Stimulated activated CD4-positive, alpha-beta T cell treated with anti-CD3 and anti-CD28 coated beads, Interleukin-12 subunit alpha, Interleukin-12 subunit beta, amount 100 ng/mL, for 24 hours (primary cell): ENCODE measurements at places on chromosomes 7 and 10.

DNA sequence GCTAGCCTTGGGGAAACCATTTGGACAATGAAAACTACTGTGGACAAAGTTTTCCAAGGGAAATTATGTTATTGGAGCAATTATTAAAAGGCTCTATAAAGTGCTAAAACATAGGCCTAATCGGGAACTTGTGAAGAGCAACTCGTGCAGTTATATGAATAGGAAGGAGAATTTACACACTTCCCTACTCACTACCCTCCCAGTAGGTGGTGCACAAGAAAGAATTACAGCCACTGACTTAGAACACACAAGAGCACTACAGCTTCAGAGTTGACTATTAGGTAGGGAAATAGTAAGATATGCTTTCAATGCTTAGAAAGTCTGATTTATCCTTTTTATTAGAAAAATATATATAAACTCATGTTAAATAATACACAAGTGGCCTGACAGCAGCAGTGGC lies 47.2 kb downstream of the GSAP start:
- no peak for DNase-seq

DNA sequence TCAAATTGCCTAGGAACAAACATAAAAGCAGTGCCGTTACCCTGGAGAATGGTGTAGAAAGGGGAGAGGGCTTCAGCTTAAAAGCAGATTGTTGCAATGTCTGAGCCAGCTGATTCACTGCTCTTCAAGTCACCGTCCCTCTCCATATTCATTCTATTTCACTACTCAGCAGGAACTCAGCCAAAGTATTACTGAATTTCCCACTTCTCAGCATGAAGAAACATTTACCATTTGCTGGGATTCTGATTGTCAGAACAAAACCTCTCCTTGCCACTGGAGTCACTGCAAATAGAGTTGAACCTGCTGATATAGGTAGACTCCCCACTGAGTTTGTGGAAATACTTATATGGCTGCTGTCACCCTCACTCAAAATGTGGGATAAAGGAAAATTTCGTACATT lies 71.7 kb downstream of the PPP1R17 start:
- DNase-seq, result no peak

DNA sequence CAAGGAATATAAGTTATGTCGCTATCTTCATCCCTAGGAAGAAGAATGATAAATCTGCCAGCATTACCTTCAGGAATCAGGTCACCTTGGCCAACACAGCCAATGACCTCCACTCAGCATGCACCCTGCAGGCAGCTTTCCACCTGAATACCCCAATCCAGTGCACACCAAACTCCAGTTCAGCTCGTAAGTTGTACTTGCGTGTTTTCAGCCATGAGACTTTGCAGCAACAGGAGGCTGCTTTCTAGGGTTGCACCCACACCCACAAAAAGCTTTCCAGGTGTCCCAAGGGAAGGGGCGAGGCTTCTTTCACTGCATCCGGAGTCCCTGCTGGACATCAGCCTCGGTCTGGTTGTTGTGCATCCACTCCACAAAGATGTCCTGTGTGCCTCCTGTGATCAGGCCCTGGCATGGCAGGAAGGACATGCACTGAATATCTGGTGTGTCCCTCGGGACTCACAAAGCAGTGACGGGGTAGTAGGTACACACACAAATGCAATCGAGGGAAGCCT lies 282.9 kb downstream of the GRID1 start:
- no peak for DNase-seq

GRCh38 chr10:20034732-20035131 lies 218.5 kb downstream of the PLXDC2 start:
- no peak for DNase-seq

DNA sequence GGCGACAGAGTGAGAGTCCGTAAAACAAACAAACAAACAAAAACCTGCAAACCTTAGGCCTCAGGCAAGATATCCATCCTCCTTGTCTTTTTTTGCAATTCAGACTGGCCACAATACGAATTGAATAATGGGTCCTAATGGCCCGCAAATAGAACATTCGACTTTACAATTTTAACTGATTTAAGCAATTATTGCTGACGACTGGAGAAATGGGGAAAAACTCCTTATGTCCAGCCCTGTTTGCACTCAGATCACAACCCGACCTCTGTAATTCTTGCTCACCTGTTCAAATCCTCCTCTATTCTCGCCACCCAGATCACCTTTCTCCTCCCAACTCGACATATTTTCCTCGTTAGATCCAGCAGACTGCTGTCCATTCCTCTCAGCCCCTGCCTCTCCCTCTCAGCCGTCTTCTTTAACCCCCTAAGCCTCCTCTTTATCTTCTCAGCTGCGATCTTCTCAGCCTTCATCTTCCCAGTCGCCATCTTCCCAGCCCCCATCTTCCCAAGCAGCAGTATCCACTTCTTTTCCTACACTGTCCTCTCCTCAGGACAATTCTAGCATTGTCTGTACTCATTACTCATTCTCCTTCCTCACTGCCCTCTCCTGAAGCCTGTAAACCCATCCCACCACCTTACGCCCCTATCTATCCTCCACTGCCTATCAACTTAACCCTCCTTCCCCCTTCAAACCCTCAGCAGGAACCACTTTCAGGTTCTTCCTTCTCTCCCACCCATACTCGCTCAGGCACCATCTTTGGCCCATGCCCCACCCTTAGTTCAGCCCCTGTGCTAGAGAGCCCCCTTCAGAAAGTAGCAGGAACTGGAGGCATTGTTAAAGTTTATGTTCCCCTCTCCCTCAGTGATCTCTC lies 61.8 kb downstream of the LRRC17 start:
- DNase-seq, result no peak

DNA sequence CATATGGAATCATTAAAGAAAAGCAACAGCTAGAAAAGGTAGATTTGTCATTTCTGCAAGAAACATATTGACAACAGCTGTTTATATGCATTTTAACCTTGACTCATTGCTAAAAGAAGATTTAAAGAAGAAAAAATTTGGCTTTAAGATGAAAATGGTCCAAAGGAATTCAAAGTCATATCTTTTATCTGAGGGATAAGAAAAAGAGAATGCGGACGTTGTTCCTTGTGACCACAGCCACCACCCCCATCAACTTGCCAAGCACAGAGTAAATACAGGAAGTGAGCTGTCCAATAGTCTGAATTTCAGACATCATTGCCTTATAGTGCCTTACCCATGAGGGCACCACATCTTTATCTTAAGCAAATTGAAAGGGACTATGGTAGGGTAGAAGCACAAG lies 7.3 kb upstream of the CRPPA start:
- DNase-seq, result no peak

GRCh38 chr7:20260223-20260622 lies 43.0 kb upstream of the MACC1 start:
- no peak for DNase-seq

GRCh38 chr7:95501261-95501832 lies 15.6 kb downstream of the ASB4 start:
- DNase-seq, result no peak

DNA sequence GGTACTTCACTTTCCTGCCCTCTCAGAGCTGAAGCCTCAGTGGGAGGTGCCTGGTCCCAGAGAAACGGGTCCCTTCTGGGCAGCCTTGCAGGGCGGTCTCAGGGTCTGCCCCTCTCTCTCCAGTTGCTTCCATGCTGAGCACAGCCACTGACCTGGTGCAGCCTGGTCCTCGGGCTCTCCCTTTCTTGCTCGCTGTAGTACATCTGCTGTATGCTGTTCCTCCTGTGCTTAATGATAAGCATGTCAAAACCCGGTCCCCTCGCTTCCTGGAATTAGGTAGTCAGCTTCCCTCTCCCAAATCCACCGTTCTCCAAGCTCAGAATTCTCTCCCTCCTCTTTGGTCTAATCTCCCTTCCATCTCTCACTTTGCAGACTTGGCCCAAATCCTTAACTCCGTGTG lies 11.0 kb upstream of the HPS1 start:
- DNase-seq, result no peak

GRCh38 chr7:22676385-22676784 lies 50.6 kb upstream of the IL6 start:
- DNase-seq, result no peak

DNA sequence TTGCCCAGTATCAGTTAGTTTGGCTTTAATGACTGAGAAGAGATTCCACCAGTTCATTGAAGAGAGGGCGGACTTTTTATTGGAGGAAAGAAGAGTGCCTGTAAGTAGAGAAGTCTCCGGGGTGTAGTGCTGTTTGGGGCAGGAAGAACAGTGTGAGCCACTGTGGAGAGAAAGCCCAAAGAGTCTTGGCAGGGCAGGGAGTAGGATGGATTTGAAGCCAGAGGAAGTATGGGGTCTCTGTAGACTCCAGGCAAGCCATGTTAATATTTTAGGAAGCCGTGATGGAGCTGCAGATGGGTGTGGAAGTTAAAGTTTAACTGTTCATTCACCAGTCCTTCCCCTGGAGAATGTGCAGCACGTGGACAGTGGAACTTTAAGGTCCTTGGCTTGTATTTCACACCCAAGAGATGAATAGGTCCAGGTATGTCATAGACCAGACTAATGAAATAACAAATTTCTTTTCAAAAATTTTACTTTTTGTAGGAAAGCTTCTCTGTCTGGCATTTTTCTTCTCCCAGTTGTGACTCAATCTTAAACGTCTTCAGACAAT lies 54.1 kb downstream of the TCF7L2 start:
- no peak for DNase-seq

DNA sequence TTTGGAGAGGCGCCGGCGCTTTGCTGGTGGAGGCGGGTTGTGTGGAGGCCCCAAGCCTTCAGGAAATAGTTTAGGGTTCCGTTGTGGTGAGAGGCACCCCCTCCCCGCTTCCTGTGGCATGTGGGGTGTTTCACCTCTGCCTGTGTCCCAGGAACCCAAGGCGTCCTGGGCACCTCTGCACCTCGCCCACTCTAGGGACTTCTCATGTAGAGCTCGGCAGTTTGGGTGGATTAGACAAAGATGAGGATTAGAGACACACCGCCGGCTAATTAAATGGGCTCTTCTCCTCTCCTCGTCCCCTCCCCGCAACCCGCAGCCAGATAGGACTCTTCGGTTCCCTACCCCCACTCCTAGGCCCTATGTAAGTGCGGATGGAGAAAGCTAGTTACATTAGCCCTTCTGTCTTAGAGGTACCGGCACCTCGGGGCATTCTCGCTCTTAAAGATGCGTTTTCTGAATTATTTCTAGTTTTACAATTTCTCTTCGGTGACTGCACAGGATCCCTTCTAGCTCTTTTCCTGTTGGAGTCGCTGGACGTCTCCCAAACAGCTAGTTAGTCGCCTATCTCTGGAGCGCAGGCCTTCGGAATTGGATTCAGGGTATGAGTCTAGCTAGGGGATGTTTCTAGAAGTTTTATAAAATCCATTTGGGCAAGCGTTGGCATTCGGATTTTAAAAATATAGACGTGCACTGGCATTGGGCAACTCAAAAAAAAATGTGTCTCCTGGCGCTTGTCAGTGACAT lies 7.8 kb downstream of the PTF1A start:
- no peak for DNase-seq

DNA sequence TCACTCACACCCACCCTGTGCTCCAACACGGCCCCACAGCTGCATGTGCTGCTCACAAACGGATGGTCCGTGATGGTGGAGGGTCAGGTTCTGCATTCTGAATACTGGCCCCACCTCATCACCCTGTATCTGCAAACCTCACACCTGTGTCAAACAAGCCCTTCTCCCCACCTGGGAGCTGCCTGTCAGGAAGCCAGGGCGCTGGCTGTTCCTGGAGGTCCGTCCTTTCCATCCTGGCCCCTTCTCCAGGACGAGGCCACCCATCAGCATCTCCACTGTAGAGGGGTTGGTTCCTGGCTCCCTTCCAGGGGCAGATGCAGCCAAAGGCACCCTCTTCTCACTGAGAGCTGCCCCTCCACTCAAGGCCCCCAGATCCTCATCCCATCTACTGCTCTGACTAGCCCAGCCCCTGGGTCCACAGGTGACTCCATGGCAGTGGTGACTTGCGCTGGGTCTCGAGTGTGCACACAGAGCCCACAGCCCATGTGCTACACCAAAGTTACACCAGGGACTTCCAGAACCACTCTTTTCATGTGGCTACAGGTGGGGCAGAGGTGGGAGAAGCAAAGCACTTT lies 229.4 kb downstream of the TNS3 start:
- DNase-seq, result no peak

- DNase-seq, result no peak
Observed at GRCh38 chr7:40793132-40793531, 658.3 kb downstream of the SUGCT start.

GRCh38 chr10:95502377-95502776 lies 58.8 kb downstream of the SORBS1 start:
- no peak for DNase-seq

- no peak for DNase-seq
Observed at GRCh38 chr7:105699568-105700236, 118.4 kb upstream of the EFCAB10 start.

GRCh38 chr7:78939669-78940068 lies 513.8 kb downstream of the MAGI2 start:
- DNase-seq, result no peak

DNA sequence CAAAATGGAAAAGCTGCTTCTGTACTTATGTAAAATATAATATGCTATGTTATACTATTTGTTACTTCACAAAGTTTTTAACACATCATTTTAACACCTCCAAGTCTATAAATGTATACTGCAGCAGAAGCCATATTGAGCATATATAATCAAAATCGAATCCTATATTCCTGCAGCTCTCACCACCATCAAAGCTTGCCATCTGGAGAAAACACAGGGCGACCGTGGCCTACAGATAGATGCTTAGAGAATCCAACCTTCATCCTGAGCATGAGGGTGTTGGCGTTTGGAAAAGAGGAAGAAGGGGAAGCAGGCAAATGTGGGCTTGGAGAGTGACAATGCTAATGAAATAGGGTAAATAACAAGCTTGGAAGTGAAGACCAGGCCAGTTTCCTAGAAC lies 258.8 kb upstream of the IMMP2L start:
- no peak for DNase-seq

DNA sequence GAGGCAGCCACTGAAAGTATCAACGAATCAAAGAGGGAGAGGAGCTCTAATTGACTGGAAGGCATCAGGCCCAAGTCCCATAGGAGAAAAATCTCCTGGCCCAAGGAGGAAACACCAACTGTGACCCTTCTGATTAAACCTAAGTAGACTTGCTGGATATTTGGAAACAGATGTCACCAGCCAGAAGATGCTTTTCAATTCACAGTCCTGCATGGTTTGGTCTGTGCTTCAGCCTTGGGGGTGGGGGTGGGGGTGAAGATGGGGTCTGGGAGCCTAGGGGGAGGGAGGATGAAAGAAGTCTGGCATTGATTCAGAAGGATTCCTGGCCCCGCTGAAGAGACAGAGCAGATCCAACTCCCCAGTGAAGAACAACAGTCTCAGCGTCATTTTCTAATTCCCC lies 623.7 kb downstream of the PARD3 start:
- no peak for DNase-seq

GRCh38 chr7:13751766-13752165 lies 237.7 kb downstream of the ETV1 start:
- DNase-seq, result no peak
